ENCODE measurements at places on chromosomes 7 and 10.

DNA sequence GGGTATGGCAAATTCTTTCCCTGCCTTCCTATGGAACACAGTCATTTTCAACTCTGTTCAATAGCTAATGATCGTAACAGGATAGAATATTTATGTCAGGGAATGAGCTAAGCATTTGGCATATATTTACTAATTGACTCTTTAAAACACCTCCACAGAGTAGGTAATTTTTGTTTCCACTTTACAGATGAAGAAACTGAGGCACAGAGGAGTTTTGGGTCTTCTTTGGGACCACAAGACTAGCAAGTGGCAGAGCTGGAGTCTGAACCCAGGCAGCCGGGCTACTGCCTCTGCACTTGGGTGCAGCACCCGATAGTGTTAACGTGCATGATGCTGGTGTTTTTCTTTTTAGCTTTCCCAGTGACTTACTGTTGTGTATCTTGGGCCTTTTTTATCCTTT lies 384.0 kb downstream of the SFMBT2 start:
- no peak for DNase-seq

DNA sequence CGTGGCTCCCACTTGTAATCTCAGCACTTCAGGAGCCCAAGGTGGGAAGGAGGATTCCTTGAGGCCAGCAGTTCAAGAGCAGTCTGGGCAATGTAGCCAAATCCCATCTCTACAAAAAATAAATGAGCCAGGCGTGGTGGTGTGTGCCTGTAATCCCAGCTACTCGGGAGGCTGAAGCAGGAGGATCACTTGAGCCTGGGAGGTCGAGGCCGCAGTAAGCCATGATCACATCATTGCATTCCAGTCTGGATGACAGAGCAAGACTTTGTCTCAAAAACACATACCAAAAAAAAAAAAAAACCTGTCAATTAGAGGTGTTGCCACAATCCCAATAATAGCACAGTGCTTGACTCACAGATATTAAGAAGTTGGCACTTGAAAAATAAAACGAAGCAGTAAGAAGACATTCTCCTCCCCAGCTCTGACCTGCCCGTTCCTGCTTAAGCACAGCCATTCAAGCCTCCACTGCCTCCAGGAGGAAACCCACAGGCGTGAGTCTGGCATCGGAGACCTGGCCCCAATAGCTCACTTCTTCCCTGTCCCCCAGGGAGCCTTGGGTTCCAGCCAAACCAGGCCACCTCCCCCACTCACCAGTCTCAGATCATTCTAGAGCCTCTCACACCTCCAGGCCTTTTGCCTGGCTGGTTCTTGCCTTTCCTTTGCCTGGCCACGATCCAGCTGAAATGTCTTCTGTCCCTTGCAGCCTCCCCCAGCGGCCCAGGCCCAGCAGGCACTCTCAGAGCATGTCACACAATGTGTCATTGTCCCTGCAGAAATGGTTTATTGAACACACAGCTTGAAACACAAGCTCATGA lies 45.3 kb upstream of the GTF2I start:
- no peak for DNase-seq

- DNase-seq = no peak
Observed at GRCh38 chr7:120833546-120833945, 24.4 kb downstream of the TSPAN12 start.

GRCh38 chr10:90998733-90999511 lies 78.0 kb upstream of the ANKRD1 start:
- no peak for DNase-seq

DNA sequence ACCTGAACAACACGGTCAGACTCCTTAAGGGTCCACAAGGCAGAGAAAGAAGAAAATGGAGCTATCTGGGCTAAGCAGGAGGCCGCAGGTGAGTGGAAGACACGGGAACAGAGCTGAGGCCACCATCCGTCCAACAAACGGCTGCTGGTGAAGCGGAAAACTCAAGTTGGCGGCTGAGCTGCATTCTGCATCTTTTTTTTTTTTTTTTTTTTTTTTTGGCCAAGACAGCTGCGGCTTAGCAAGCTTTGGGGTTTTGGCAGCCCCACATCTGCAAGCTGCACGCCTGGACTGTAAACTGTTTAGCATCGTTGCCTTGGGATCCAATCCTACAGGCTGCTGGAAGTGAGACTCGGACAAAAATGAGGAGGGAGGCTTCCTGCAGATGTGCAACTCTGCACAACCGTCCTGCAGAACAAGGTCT lies 37.4 kb downstream of the RGS10 start:
- no peak for DNase-seq

Measured in HCT116 (cell line).